ENCODE measurements at places on chromosomes 2 and 18.
A peak's percentile ranks its signal among the peaks of the same experiment; 100 is the strongest.

GRCh38 chr2:26184555-26185303, 11.8 kb downstream of the GAREM2 start:
- peak; percentile 68 for DNase-seq

- DNase-seq: no peak
Measured at GRCh38 chr18:46859855-46860254, 57.5 kb downstream of the PIAS2 start.

DNA sequence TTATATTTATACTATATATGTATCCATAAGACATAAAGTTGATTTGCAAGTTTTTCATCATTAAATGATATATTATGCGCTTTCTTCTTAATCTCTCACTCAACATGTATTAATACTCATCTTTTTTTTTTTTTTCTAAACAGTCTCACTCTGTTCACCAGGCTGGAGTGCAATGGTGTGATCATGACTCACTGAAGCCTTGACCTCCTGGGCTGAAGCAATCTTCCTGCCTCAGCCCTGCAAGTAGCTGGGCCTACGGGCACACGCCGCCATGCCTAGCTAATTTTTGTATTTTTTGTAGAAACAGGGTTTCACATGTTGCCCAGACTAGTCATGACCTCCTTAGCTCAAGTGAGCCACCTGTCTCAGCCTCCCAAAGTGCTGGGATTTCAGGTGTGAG, 51.4 kb upstream of the MAP4K3 start:
- no peak for DNase-seq

DNA sequence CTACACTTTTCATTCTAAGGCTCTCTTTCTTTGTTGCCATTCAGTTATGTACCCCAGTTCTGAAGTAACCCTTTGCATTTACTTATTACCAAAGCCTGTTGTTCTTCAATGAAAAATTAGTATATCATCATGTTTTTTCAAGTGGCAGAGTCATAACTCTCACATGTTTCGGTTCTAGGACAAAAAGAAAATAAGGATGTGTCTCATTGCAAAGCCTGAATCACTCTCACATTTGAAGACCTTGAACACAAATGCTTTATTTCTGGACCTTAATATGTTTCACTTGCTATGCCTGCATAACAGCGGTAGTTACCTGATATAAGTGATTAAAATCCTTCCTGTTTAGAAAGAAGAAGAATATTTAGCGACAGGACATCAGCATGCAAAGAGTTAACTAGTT, 49.1 kb downstream of the ZEB2 start:
- DNase-seq: no peak

Measured in stimulated activated CD4-positive, alpha-beta T cell treated with anti-CD3 and anti-CD28 coated beads, Interleukin-1b, Interleukin-23, amount 100 ng/mL, for 1 hour (primary cell).